ENCODE measurements at places on chromosomes 5 and 9. TPM values are rescaled to one million over a fixed set of nuclear protein-coding genes. Genes with fewer than 3 reads are reported as not detected.

The ZNF462 gene
- total RNA-seq: 11.4 TPM

The ZDHHC11 gene
- total RNA-seq: 0.33 TPM

DNA sequence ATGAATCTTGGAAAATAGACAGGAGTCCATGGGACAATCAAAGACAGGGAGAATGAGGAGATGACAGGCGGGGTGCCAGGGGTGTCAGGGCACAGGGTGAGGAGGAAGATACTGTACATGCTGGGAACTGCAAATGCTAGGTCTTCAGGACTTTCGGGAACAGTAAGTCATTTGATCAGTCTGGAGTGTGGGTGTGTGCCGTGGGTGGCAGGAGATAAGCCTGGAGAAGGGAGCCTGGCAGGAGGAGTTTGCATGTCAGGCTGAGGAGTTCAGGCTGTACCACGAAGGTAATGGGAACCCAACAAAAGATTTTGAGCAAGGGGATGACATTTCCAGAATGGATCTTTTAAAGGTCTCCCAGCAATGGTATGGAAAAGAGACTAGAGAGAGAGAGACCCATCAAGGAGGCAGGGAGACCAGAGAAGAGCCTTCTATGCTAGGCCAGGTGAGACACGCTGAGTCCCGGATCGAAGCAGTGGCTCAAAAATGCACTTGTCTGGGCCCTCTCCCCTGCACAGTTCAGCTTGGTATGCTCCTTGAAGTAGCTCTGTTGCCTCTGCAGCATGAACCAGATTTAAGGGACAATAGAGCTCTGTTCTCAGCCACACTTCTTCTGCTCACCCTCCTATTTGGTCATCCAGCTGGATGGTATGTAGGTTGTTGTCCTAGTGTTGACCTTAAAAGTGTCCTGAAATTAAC lies 77.0 kb upstream of the FER start:
- DNase-seq: no peak

DNA sequence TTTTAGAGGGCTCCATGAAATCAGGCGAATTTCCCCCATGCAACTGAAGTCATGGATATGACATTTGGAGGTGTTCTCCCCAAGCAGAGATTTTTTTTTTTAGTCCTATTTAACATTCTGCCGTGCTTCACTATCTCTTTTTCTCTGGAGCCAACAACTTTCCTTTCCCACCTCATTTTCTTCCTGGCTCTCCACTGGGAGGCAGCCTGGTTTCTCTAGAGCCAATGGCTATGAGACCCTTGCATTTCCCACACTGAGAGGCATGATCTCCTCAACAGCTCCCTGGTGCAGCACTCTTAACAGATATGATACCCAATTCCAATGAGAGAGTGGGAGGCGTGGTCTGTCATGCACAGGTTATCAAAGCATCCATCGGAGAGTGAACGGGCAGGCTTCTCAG lies 310.8 kb downstream of the DRD1 start:
- DNase-seq: no peak

GRCh38 chr5:170216257-170216864 lies 16.4 kb upstream of the C5orf58 start:
- DNase-seq: peak; percentile 87

- no peak for DNase-seq
Observed at GRCh38 chr5:102554082-102554481, 55.3 kb upstream of the SLCO6A1 start.

DNA sequence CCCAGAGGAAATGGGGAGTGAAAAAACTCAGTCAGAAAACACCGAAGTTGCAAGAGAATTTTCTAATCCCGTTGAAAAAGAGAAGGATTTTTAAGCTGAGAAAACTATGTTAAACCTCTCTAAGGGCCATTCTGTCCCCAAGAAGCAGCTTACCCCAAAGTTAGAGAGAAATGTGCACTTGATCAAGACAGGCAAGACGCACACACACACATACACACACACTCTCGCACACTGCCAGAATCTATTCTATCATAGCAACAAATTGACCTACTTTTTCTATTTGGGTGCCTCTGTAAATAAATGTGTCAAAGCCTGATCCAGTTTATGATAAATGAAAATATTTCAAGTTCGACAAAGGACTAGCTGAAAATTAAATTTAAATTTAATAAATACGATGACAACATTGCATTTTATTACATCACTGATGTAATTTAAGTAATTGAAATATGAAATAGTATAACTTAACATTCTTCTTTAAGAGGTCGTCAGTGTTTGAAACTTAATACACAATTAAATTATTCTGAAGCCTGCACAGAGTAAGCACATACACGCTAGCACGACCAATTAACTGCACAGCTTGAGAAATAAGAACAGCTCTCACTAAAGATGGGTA lies 5.9 kb downstream of the NFIL3 start:
- no peak for DNase-seq

GRCh38 chr5:31730139-31730538 lies 91.2 kb downstream of the PDZD2 start:
- no peak for DNase-seq

- no peak for DNase-seq
Observed at GRCh38 chr9:89746385-89747116, 141.7 kb downstream of the GADD45G start.

DNA sequence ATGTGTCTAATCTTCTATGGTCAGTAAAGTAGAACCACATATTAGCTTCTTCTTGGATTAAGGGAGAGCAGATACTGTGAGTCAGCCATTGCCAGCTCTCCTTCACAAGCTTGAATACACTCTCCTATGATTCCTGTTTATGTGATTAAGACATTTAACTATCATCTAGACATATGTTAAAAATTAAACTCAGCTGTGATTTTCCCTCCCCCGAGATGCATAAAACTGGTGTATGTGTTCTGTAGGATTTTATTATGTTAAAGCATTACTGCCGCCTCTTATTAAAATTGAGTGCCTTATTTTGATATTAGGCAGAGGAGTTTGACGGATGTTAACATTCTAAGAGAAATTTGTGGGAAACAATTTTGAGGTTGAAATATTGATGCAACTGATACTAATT lies 114.6 kb downstream of the ACTBL2 start:
- DNase-seq: no peak

DNA sequence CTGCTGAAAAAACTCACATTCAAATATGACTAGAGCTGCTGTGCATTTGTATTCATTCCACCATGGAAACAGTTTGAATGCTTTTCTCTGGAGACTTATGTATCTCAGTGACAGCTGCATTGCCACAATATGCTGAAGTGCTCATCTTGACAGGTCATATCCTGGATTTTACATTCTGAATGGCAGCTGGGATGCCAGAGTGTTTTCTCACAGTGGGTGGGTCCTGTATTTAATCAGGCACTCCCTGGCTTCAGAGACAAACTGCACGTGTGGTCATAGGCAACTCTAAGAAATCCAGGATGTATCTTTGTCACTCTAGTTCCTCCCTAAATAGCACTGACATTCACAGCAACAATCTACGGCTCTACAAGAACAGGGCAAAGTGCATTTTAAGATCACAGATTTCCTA lies 75.6 kb downstream of the ST8SIA4 start:
- DNase-seq: peak; percentile 82

GRCh38 chr5:61632064-61632463 lies 300.0 kb downstream of the ZSWIM6 start:
- no peak for DNase-seq

- DNase-seq: no peak
Observed at GRCh38 chr5:160930406-160930805, 78.4 kb upstream of the ATP10B start.

- no peak for DNase-seq
Observed at GRCh38 chr9:127021664-127022363, 100.6 kb downstream of the ANGPTL2 start.

GRCh38 chr9:107838766-107839165 lies 349.2 kb upstream of the KLF4 start:
- no peak for DNase-seq

- DNase-seq: no peak
Observed at GRCh38 chr9:135979547-135980166, 18.5 kb upstream of the UBAC1 start.

GRCh38 chr5:40364441-40364840 lies 315.3 kb upstream of the PTGER4 start:
- no peak for DNase-seq

GRCh38 chr5:115857626-115858349 lies 16.1 kb downstream of the AP3S1 start:
- peak; percentile 52 for DNase-seq

The OR1J2 gene
- total RNA-seq: not detected

The FSD1L gene
- 4.4 TPM for total RNA-seq

The LCN12 gene
- total RNA-seq: not detected

The FBP1 gene
- total RNA-seq: 2.2 TPM

Data from dermis blood vessel endothelial cell (primary cell).